Astrocyte of the hippocampus (primary cell): ENCODE measurements at places on chromosomes 1 and 21.
A peak's percentile ranks its signal among the peaks of the same experiment; 100 is the strongest.

DNA sequence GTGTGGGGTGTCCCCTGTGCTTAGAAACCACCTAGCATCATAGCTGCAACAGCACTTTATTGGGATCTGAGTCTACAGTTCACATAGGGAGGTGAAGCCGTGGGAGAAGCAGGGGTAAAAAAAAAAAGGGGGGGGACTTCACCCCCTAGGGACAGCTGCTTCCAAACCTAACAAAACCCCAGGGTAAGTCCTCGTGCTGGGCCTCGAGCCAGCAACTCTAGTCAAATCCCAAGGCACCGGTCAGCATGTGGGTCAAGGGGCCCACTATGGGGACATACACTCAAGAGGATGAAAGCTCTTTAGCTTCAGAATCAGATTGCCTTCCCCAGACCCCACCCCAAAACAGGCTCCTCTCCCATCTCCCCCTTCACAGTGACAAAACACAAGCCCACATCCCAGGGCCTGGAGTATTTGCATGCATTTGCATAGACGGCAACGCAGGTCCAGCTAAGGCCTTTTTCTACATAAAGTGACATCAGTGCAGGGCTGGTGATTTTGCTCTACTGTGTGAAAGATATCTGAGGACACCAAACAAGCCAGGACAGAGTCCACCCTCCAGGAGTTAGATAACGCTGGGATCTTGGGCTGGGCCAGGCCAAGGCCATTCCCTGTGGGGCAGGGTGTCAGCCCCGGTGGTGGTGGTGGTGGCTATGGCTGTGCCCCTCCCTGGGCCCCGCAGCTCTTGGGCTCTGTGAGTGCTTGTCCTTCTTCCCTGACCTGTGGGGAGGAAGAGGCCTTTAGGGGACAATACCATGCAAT is 8.1 kb upstream of the PMVK start:
- DNase-seq: no peak

- peak; percentile 62 for DNase-seq
Observed at GRCh38 chr1:235972311-235972689, 92.6 kb downstream of the NID1 start.

- DNase-seq: no peak
Observed at GRCh38 chr21:42459546-42460215, 36.3 kb downstream of the RSPH1 start.

GRCh38 chr21:28938726-28939125 is 54.0 kb downstream of the LTN1 start:
- no peak for DNase-seq

GRCh38 chr1:174160603-174161002 is 1.3 kb downstream of the RABGAP1L start:
- DNase-seq: no peak

- no peak for DNase-seq
Observed at GRCh38 chr1:153532181-153532580, 3.6 kb downstream of the S100A6 start.

DNA sequence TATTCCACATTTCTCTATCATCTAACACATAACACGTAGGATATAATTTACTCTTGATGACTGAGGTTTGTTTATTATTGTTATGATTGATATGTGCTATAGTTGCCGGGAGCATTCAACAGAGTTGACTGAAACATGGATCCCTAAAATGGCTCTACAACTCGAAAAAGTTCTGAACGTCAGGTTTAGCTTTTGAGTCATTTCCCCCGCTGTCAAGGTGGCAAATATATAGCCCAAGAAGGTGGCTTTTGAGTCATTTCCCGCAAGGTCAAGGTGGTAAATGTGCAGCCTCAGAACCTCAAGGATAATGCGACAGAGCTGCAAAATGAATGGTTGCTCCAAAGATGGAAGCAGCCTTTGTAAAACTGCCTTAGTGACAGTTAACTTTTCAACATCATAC is 104.0 kb downstream of the NIBAN1 start:
- no peak for DNase-seq

- peak; percentile 89 for DNase-seq
Observed at GRCh38 chr1:24362982-24363614, 43.9 kb downstream of the GRHL3 start.

DNA sequence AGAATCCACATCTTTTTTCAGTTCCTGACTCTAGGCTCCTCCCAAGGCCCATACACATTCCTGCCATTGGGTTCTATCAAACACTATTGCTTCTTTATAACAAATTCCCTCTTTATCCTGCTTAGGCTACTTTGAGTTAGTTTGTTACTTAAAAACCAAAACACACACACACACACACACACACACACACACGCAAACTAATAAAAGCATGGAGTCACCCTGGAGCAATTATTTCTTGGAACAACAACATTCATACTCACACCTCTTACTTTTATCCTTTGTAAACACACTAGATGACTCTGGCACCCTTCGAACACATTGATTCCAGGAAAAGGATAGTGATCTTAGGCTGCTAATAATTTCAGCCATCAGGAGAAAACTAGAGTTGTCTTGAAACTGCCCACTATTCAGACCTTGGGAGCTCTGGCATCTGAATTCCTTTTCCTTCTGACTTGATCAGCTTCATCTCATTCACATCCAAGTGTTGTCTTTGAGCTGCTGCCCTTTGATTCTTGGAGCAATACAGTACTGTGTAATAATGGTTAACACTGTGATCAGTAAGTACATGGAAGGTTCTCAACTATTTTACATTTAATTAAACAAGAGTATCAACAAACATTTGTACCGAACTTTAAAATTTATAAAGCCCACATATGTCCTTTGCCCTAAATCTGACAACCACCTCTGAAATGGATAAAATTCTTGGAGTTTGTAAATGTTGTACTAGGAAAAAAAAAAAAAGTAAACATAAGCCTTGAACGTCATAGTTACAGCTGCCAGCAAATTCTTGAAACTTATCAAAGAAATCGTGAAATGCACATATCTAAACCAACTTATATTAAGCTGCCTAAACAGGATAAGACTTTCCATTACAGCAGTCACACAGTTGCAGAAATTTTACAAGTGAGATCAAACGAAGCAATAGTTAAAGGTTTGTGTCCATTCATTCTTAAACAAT is 2.8 kb upstream of the SEC22B start:
- peak; percentile 72 for DNase-seq

- no peak for DNase-seq
Observed at GRCh38 chr21:42626171-42626570, 27.2 kb upstream of the PDE9A start.

- DNase-seq: no peak
Observed at GRCh38 chr1:30353637-30354036, 369.7 kb downstream of the MATN1 start.

DNA sequence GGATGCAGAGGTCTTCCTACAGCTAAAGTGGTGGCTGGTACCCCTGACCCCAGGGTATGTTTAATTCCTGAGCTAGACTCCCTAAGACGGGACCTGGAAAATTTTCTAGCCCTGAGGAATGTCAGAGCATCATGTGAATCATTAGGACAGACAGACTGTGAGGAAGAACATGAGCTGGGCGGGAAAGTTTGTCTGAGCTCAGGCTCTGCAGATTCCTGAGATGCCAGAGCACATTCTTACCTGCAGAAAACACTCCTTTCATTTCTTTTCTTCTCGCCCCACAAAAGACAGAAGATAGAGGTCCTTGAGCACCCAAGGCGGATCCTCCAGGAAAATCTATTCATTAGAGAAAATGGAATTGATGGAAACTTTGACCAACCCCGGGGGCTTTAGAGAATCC is 6.5 kb downstream of the CAPN2 start:
- peak; percentile 71 for DNase-seq

DNA sequence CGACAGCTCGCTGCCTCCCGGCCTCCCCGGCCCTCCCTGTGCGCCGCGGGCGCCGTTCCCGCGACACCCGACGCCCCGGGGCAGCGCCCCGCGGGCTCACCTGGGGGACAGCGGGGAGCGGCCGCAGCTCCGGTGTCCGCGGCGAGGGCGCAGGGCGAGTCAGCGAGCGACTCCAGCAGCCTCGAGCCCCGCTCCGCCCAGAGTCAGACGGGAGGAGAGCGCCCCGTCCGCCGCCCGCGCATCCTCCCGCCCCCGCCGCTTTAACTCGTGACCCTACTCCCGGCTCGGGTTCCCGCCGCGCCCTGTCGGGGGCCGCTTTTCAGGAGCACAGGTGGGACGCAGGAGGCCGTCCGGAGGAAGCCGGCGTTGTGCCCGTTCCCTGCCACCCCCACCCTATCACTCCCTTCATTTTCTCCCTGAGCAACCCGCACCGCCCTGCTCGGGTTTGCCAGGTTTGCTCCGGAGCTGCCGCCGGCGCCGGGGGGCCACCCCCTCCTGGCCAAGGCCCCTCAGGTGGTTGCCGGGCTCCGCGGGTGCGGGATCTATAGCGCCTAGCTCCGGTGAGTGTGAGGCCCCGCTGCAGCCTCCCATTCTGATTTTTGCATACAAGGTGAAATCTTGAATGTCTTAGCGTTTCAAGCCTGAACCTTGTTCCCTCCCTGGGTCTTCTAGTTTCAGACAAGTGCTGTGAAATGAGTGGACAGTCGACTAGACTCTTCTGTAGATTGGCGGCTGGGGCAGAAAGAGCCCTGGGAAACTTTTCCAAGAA is at the start of gene MCOLN3:
Gene MCOLN3, minus strand, starts transcription at position 205 of the 769 bp plus-strand sequence. CDS start 3,140 bp downstream, outside the sequence.
- peak; percentile 38 for DNase-seq

GRCh38 chr1:94917251-94917650 is 9.7 kb downstream of the CNN3 start:
- peak; percentile 14 for DNase-seq

DNA sequence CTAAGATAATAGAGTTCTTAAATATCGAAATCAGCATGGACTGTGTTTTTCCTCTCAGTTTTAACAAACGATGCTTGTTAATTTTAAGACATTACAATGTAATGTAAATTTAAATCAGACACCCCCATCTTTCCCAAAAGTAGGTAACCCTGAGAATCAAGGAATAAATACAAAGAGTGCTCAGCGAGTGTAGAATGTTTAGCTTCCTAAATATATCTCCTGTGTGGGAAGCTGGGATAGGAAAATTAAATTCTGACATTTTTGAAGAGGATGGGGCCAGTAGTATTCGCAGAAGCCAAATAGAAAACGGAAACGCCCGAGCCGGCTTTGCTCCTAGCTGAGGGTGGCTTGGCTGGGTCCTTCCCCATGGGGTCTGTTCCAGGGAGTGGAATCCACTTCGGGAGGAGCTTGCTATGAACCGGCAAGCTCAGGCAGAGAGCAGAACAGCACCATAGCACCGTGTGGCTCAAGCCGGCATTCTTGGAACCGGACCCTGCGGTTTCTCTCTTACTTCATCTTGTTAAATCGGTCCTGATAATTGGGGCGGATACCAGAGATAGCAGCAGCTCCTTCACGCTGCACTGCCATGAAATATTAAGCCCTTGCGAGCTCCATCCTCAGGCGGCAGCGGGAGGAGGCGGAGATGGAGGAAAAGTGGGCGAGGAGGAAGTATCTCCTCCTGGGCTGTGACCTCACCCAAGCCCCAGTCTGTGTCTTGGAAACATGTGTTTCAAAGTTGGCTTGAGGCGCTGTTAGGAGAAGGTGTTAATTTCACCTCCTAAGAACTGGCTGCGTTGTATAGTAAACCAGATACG is 24.9 kb downstream of the MAP3K7CL start:
- peak; percentile 71 for DNase-seq

GRCh38 chr1:201466492-201466891 is 2.5 kb downstream of the PHLDA3 start:
- DNase-seq: no peak

DNA sequence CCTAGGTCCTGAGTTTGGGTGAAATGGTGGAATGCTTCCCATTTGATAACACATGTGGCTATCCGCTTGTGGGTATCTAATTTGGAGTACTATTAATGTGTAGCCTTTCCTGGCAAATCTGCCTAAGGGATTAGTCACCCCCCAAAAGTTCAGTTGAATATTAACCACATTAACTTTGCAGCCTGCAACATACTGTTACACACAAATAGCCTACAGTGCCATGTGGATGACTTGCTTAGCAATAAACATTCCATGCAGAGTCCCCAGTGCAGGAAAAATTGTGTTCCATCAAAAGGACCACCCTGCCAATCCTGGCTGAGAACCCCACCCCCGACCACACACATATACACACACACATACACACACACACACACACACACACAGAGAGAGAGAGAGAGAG is 303.3 kb upstream of the ESRRG start:
- no peak for DNase-seq
